CD4-positive, alpha-beta T cell treated with Interleukin-10 for 1 hour (primary cell): ENCODE measurements at places on chromosomes 1 and 21.

GRCh38 chr1:160439718-160440117 lies 39.4 kb downstream of the VANGL2 start:
- DNase-seq: no peak

DNA sequence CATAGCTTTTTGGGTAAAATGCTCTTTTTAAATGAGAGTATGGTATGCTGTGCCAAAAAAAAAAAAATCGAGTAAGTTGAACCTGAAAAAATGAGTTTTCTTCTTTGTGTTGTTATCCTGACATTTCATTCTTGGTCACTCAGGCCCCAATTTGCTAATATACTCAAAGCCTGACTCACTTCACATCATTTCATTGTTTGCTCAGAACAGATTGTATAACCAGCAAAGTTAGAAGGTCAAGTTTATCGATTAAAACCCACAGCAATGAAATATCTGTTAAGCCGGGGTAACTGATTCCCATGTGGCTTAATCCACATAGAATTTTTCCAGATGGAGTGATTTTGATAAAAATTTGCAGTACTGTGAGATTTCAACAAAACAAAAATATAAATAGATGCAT lies 363.7 kb downstream of the NEGR1 start:
- DNase-seq: no peak

GRCh38 chr1:27603309-27603680 lies 649 bp downstream of the AHDC1 start:
- no peak for DNase-seq

GRCh38 chr1:182484067-182484466 lies 34.1 kb downstream of the RGSL1 start:
- DNase-seq: no peak

GRCh38 chr1:156947127-156947526 lies 26.7 kb downstream of the LRRC71 start:
- no peak for DNase-seq

DNA sequence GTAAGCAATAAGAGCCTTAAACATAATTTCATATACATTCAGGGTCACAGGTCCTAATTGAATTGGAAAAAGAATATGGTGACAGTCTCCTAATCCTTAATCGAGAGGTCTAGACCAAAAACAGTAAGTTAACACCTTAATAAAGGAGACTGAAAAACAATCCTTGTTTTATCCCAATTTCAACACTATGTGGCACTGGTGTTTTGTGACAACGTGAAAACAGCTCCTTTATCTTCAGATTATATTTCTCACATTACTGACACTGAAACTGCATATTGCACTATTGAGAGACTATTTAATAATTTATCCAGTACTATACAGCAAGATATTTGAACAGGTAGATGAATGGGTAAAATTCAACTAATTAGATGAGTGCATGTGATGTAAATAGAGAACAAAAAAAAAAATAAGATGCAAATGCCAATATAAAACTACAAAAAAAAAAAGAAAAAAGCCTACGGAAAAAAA lies 34.1 kb downstream of the TP53BP2 start:
- peak; percentile 60 for DNase-seq

- no peak for DNase-seq
Observed at GRCh38 chr1:45820788-45821187, 17.4 kb downstream of the MAST2 start.

DNA sequence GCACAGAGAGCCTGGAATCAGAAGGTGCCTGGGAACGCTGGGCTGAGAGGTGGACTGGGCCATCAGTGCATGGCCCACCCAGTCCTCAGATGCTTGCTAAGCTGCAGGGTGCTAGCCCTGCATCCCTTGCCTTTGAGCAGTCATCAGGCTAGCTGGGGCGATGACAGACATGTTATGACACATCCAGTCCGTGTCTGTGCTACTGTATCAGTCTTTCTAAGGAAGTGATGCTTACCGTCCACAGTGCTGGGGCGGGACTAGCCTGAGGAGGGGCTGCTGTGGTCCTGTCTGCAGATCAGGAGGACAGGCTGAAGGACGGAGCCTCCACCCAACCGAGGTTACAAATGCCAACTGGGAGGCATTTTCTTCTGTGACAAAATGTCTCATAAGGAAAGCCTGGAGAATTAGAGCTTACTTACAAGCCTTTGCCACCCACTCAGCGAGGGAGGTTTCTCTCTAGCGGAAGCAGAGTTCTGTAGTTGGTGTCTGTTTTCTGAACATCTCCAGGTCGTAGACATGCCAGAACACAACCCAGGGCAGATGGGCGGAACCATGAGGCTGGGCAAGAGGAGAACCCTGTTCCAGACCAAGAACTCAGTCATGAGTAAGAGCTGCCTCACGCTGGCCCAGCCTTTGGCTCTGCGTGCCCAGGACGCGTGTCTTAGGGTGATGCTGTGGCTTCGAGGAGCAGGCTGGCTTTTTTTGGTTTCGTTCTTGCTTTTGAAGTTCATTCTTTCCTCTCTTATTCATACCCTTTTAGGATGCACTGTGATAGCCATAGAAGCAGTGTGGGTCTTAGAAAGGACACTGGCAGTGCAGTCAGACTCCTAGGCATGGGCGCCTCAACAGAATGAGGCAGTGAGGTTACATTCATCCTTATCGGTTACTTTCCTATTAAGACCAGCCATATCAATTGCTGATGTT lies 14.3 kb downstream of the SLFNL1 start:
- no peak for DNase-seq

- no peak for DNase-seq
Observed at GRCh38 chr1:24052220-24052619, 59.7 kb downstream of the MYOM3 start.

GRCh38 chr1:107877745-107878144 lies 87.2 kb downstream of the VAV3 start:
- DNase-seq: no peak
